ENCODE measurements at places on chromosomes 1 and 21. TPM values are rescaled to one million over a fixed set of nuclear protein-coding genes. Genes with fewer than 3 reads are reported as not detected.

Gene VAMP4
- polyA plus RNA-seq, result 19.6 TPM

Gene MTMR11
- not detected for polyA plus RNA-seq

GRCh38 chr1:3654549-3655281 lies 2.4 kb downstream of the TP73 start:
- peaks cover 18% of the 10 kb centered on the region for H3K4me1 ChIP-seq
- peaks cover 60% of the 10 kb centered on the region for H3K27me3 ChIP-seq
- H3K4me3 ChIP-seq, result no peak overlapping the region
- DNase-seq, result no peak
- no peaks in the 10 kb centered on the region for H3K36me3 ChIP-seq

GRCh38 chr1:54579337-54579781 lies 31.3 kb downstream of the ACOT11 start:
- no peak for DNase-seq
- no peaks in the 10 kb centered on the region for H3K4me1 ChIP-seq
- H3K27ac ChIP-seq, result no peak overlapping the region
- H3K36me3 ChIP-seq, result no peaks in the 10 kb centered on the region
- H3K27me3 ChIP-seq, result no peaks in the 10 kb centered on the region

DNA sequence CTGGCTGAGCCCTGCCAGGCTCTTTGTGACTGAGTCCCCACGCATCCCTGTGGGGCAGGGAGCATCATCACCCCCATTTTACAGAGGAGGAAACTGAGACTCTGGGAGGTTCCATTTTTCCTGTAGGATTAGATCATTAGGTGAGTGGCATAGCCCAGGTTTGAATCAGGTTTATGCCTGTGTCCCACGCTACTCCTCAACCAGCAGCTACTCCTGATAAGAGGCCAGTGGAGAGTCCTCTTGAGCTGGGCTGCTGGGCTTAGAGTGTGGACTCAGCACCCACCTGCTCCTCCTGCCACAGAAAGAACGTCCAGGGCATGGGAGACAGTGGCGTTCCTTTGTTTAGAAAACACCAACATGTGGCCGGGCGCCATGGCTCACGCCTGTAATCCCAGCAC lies 30.7 kb downstream of the TNFRSF1B start:
- peaks cover 22% of the 10 kb centered on the region for H3K36me3 ChIP-seq
- H3K27me3 ChIP-seq, result no peaks in the 10 kb centered on the region
- no peak overlapping the region for H3K4me3 ChIP-seq
- no peak overlapping the region for H3K27ac ChIP-seq
- peaks cover 23% of the 10 kb centered on the region for H3K4me1 ChIP-seq
- no peak for DNase-seq

DNA sequence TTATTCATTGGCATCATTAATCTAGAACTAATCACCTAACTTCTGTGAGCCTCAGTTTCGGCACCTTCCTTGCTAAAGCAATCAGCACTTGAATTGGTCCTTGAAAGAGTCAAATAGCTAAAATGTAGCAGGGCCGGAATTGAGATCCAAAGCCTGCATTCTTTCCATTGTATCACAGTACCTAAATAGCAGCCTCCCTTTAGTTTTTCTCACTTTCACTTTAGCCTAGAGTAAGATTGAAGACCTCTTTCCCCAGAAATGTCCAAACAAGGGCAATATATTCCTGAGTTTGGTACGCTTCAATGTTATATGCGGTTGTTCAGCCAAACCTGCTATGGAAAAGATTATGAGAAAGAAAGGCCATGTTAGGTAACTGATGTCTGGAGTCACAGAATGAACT lies 121.9 kb upstream of the BMP8A start:
- no peak overlapping the region for H3K4me3 ChIP-seq
- no peaks in the 10 kb centered on the region for H3K4me1 ChIP-seq
- H3K27ac ChIP-seq, result no peak overlapping the region
- no peak for DNase-seq
- no peaks in the 10 kb centered on the region for H3K27me3 ChIP-seq
- H3K36me3 ChIP-seq, result peaks cover 13% of the 10 kb centered on the region

DNA sequence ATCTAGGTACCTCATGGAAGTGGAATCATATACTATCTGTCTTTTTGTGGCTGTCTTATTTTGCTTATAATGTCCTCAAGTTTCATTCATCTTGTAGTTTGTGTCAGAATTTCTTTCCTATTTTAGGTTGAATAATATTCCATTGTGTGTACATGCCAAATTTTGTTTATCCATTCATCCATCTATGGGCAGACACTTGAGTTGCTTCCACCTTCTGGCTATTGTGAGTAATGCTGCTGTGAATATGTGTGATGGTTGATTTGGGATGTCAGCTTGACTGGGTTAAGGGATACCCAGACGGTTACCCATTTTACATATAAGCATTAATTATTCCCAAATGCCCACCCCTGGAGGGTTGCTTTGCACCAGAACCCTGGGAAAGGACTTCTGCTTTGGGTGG lies 477.5 kb downstream of the PTPRU start:
- no peak for DNase-seq
- no peak overlapping the region for H3K4me3 ChIP-seq
- H3K27me3 ChIP-seq, result peaks cover 24% of the 10 kb centered on the region

DNA sequence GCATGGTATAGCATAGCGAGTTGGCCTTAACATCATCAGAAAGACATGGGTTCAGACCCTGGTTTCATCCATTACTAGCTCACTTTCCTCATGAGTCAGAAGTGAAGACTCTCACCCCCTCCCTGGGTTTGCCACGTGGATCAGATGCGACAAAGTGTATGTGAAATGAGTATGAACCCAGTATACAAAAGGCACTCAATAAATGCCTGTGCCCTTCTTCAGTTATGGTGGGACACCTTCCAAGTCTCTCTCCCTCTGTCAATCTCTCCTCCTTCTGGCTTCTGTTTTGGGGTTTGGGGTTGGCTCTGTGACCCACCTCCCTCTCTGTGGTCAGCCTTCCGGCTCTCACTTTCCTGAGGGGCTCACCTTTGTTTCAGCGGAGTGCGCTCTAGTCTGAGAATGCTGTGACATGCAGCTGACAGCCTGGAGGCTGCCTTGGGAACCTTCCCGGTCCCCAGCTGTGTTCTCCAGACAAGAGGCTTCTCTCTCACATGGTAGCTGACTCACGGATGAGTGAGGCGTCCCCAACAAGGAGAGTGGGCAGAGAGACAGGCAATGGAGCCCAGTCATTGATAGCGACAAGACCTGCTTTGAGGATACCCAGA lies 155.0 kb upstream of the EDN2 start:
- DNase-seq, result no peak
- H3K27ac ChIP-seq, result peak overlapping the region; percentile 68
- H3K27me3 ChIP-seq, result no peaks in the 10 kb centered on the region
- peak overlapping the region; percentile 31 for H3K4me3 ChIP-seq
- peaks cover 22% of the 10 kb centered on the region for H3K4me1 ChIP-seq

- no peaks in the 10 kb centered on the region for H3K27me3 ChIP-seq
- H3K4me3 ChIP-seq, result no peak overlapping the region
Observed at GRCh38 chr21:18417141-18417790, 13.7 kb upstream of the TMPRSS15 start.

GRCh38 chr1:95139039-95139438 lies 21.9 kb downstream of the TLCD4 start:
- no peak overlapping the region for H3K4me3 ChIP-seq
- no peak for DNase-seq
- H3K27ac ChIP-seq, result no peak overlapping the region
- H3K4me1 ChIP-seq, result no peaks in the 10 kb centered on the region
- peaks cover 10% of the 10 kb centered on the region for H3K27me3 ChIP-seq
- no peaks in the 10 kb centered on the region for H3K36me3 ChIP-seq

DNA sequence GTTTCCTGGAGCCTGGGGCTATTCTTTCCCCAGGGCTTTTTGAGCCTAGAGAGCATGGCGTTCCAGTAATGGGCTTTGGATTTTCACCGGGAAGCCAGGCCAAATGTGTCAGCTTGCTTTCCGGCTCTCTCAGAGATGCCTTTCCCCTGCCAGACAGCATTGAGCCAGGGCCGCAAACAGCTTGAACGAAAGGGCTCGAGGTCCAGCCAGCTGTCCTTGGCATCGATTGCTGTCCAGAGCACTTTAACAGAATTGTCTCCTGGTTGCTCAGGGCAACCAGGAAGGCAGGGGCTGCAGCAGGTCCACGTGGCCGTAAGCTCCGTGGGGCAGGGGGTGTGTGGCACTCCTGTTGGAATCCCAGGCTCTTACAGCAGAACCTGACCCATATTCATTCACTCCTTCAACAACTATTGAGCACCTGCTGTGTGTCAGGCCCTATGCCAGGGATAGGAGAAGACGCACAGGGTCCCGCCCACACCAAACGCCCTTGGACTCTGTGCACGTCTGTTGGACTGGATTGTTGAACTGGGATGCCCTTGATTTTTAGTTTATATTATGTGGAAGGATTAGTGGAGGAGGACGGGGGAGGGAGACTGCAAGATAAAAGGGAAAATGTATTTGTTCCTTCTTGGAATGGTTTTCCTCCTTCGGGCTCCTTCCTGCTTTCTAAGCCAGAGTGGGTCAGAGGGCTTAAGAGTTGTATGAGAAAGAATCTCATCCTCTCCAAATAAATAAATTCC lies 38.7 kb upstream of the EFHD2 start:
- H3K4me3 ChIP-seq, result no peak overlapping the region
- no peak for DNase-seq
- no peaks in the 10 kb centered on the region for H3K4me1 ChIP-seq
- no peak overlapping the region for H3K27ac ChIP-seq
- H3K27me3 ChIP-seq, result peaks cover 21% of the 10 kb centered on the region

Gene DTL
- 0.71 TPM for polyA plus RNA-seq

GRCh38 chr1:15220825-15221431 lies 26.1 kb upstream of the FHAD1 start:
- H3K4me3 ChIP-seq, result no peak overlapping the region
- peaks cover 9% of the 10 kb centered on the region for H3K4me1 ChIP-seq
- H3K27me3 ChIP-seq, result peaks cover 31% of the 10 kb centered on the region
- H3K36me3 ChIP-seq, result no peaks in the 10 kb centered on the region

- DNase-seq, result no peak
- H3K4me3 ChIP-seq, result no peak overlapping the region
- peaks cover 13% of the 10 kb centered on the region for H3K4me1 ChIP-seq
- peaks cover 52% of the 10 kb centered on the region for H3K27me3 ChIP-seq
Observed at GRCh38 chr1:166950156-166950555, 25.2 kb downstream of the ILDR2 start.

DNA sequence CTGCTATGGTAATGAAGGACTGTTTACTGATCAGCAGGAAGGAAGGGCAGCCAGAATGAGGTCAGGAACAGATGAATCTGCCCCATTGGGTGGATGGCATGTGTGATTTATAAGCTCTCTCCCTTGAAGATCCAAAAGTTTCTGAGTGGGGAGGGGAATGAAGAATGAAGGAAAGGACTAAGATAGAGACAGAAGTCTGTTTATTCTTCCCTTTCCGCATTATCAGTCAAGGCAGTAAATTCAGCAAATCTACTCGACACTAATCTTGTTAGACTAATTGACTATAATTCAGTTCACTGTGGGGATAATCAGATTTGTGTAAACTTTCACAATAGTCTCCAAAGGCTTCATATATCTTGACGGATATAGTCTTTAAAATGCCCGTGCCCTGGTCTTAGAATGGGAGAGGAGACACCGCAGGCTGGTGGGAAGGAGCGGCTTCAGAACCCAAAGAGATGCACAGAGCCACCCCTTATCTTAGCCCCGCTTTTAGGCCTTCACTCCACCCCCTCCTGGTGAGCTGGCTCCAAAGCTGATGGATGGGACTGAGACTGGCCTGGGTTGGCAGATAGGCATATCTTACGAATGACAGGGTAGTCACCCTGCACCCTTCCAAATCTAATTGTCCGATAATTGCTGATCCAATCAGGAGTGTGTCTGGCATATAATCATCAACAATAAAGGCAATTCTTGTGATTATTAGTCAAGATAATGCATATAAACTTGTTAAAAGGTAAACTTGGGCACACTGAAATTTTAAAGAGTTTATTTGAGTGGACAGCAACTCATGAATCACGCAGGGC lies 76.0 kb upstream of the PPM1J start:
- H3K4me1 ChIP-seq, result no peaks in the 10 kb centered on the region
- no peak overlapping the region for H3K27ac ChIP-seq
- H3K36me3 ChIP-seq, result no peaks in the 10 kb centered on the region
- peaks cover 8% of the 10 kb centered on the region for H3K27me3 ChIP-seq
- no peak for DNase-seq

GRCh38 chr1:90394247-90394646 lies 322.9 kb downstream of the BARHL2 start:
- no peak overlapping the region for H3K4me3 ChIP-seq
- no peaks in the 10 kb centered on the region for H3K36me3 ChIP-seq
- no peaks in the 10 kb centered on the region for H3K27me3 ChIP-seq
- no peak overlapping the region for H3K27ac ChIP-seq
- H3K4me1 ChIP-seq, result no peaks in the 10 kb centered on the region

GRCh38 chr1:203627851-203628200 lies 1.2 kb downstream of the ATP2B4 start:
- peak overlapping the region; percentile 47 for H3K27ac ChIP-seq
- H3K36me3 ChIP-seq, result no peaks in the 10 kb centered on the region
- H3K27me3 ChIP-seq, result peaks cover 11% of the 10 kb centered on the region
- no peak for DNase-seq
- peak overlapping the region; percentile 93 for H3K4me3 ChIP-seq

Gene OR10J1
- polyA plus RNA-seq, result not detected

Gene PAFAH2
- 9.2 TPM for polyA plus RNA-seq

GRCh38 chr1:203480084-203480483 lies 4.5 kb downstream of the PRELP start:
- peaks cover 18% of the 10 kb centered on the region for H3K4me1 ChIP-seq
- H3K27ac ChIP-seq, result no peak overlapping the region
- no peak overlapping the region for H3K4me3 ChIP-seq
- H3K36me3 ChIP-seq, result no peaks in the 10 kb centered on the region
- DNase-seq, result no peak

DNA sequence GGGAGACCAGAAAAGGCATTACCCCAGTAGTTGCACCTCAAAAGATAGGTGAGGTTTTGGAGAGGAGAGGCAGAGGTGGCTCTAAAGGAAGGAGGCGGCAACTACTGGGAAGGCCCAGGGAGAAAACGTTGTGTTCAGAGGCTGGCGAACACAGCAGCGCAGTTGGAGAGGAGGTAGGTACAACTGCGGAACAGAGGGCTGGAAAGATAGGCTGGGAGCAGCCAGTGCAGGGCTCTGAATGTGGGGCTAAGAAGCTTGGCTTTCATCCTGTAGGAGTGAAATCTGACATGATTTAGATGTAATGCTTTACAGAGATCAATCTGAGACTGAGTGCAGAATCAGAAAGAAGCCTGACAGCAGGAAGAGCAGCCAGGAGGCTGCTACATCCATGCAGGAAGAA lies 13.0 kb downstream of the RIMS3 start:
- H3K36me3 ChIP-seq, result no peaks in the 10 kb centered on the region
- H3K27me3 ChIP-seq, result peaks cover 24% of the 10 kb centered on the region
- no peak overlapping the region for H3K27ac ChIP-seq
- H3K4me1 ChIP-seq, result peaks cover 2% of the 10 kb centered on the region
- no peak overlapping the region for H3K4me3 ChIP-seq

Measured in naive B cell (primary cell).